ENCODE measurements at places on chromosomes 13 and 19.

GRCh38 chr13:113539822-113540221 is 44.7 kb upstream of the TFDP1 start:
- no peak for DNase-seq

- no peak for DNase-seq
Observed at GRCh38 chr13:65470781-65471180, 1759.4 kb downstream of the PCDH9 start.

DNA sequence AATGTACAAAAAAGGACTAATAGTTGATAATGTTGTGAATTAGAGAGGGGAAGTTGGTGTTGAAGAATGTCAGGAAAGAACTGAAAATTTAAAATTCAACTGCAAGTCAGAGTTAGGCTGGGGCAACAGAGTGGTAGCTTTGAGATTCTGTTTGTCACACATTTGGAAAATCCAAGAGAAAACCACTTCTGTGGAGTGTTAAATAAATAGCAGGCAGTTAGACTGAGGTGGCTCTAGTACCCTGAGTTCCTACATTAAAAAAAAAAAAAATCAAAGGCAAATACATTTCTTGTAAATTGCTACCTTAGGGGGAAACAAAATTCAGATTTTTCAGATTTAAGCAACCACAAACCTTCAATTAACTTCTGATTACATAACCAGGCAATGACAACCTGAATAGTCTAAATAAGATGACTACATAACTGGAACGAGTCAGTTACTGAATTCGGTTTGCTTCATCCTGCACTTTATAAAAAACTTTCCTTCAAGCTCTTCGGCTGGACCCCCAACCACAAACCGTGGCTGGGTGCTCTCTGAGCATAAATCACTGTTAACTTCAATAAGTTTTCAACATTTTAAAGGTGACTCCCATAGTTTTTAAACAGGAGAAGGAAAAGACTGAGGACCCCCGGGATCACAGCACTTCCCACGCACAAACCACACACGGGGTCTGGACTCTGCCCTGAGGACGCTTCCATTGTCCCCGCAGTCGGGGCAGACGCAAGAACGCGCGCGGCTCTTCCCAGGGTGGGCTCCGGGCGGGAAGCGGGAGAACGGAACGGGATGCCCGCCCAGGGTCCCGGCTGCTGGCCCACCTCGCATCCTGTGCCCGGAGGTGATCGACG is 725 bp downstream of the ZNF682 start:
- no peak for DNase-seq

- no peak for DNase-seq
Observed at GRCh38 chr13:20715330-20715712, 11.8 kb downstream of the IL17D start.

DNA sequence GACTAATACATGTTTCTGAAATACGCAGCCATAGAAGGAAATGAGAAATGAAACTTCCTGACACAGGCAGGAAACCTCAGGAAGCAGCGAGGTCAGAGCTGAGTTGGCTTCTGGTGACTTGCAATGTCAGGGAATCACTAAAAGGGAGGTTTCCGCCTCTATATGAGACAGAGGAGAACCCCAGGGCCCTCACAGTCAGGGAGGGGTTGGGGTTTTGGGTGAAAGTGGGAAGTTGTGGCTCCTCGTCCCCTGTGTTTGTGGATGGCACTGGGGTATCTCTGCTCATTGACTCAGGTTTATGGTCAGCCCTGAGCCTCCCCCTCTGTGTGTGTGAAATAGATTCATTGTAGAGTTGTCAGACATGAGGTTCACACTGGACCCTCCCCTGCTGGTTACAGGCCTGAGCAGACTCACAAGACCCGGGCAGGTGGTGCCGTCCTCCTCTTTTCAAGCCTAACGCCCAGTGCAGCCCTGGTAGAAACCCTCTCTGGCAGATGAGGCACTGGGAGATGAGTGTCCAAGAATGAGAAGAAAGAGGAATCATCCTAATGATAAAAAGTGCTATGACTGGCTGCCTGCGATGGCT is 5.5 kb upstream of the LILRA6 start:
- DNase-seq, result peak; percentile 14

DNA sequence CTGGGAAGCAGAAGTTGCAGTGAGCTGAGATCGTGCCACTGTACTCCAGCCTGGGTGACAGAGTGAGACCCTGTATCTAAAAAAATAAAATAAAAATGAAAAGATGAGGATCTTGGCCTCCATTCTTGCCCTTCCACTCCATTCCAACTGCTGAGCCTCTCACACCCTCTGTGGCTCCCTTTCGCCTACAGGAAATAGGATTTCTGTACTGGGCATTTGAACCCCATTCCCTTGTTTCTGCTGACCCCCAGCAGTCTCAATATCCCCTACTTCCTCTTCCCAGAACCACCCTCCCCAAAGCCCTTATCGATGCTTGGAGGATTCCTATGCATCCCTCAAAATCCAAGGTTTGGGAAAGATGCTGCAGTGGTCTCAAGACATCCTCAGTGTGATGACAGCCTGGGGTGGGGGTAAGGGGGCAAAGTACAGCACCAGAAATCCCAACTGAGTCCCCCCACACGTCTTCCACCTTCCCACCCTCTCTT is 12.5 kb upstream of the GDF15 start:
- DNase-seq, result no peak

DNA sequence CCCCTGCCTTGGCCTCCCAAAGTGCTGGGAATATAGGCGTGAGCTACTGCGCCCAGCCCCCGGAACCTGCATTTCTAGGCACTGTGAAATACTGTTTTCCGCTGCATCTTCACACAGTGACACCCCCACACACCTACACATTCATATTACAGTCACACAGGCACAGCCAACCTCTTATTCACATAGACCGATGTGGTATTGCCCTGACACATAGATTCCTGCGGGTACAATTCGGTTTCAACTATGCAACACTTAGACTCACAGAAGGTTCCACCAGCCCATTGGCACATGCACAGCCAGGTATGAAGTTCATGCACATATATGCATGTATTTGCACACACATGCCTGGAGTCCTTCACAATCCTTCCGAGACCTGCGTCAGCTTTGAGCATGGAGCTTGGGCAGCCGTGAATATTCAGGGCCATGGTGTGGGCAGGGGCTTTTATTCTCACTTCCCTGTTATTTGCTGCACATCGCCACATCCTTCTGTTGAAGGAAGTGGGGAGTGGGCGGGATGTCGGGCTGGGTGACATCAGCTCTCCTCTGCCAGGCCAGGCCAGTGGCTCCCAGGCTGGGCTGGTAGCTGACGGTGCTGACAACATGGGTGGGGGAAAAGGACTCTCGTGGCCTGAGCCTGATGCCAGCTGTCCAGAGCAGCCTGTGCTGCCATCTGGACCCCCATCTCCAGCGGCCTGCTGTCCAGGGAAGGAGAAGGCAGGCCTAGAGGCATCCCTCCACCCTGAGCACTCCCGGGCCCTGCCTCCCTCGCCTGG is 5.4 kb upstream of the CDC37 start:
- DNase-seq, result no peak

DNA sequence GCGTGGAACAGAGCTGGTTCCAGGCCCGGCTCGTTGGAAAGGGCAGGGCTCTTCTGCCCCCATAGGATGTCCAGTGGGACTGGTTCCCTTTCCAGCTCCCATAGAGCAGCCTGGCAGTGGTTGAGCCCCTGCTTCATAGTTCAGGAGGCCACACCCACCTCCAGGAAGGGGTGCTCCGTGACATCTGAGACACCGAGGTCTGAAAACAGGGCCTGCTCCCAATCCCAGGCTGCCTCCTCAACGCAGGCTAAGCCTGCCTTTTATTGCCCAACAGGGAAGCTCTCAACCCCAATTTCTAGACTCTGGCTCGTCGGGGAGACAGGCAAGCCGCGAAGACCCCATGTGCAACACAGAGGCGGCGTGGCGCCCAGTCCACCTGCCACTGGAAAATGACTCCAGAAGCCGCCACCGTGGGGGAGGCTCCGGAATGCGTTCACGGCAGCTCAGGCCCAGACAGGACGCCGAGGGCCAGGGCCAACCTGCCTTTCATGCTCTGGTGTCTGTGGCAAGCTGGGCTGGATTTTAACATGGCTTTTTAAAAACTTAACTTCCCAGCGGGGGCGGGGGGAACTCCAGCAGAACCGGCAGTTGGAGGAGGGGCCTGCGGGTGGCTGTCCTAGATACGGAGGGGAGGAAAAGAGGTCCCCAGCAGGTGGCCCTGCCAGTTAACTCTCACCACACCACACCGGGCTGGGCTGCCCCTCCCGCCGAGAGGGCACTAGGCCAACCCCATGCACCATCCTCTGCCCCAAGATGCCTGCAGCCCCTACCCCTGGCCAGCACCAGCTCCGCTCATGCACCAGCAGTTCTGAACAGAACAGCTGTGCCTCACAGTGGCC is 17.9 kb upstream of the TINCR start:
- peak; percentile 86 for DNase-seq

DNA sequence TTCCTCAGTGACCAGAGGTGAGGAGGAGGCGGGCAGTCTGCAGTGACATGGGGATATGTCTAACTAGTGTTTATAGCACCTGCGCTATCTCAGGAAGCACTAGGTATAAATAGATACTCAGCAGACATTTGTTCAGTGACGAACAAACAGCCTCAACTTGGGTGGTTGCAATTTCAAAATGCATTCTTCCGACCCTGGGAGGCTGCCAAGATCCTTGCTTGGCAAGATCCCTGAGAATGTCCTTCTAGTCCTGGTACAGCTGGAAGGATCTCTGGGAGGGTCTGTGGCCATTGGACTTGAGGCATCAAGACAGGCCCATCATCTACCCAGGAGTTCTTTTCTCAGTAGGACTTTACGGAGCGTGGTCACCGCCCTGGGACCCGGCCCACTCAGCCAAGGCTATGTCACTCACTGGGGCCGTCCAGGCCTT is 299.5 kb downstream of the ZNF536 start:
- DNase-seq, result peak; percentile 88

- no peak for DNase-seq
Observed at GRCh38 chr19:28862238-28862637, 350.7 kb downstream of the UQCRFS1 start.

- DNase-seq, result peak; percentile 49
Observed at GRCh38 chr19:2575734-2576481, 100.0 kb downstream of the GADD45B start.

- DNase-seq, result no peak
Observed at GRCh38 chr19:41455936-41456335, 13.0 kb downstream of the ERICH4 start.

DNA sequence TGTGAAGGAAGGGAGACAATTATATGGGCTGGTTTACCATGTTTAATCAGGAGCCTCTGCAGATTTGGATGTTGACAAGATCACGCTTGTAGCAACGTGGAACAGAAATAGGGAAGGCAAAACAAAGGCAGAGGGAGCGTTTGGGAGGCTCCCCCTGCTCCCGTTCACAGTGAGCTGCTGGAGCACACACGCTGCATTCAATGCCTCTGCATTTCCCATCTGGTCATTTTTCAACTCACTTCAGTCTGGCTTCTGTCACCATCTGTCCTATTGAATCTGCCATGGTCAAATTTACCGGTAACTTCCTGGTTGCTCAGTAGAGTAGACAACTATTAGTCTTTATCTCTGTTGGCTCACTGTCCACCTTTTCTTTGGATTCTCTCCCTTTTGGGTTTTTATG is 91.0 kb downstream of the NHLRC3 start:
- no peak for DNase-seq

- DNase-seq, result no peak
Observed at GRCh38 chr19:1418951-1419738, 11.8 kb downstream of the DAZAP1 start.

- DNase-seq, result peak; percentile 9
Observed at GRCh38 chr13:85592211-85592610, 207.0 kb downstream of the SLITRK6 start.

Measured in tongue (tissue), 3 donors.